ENCODE measurements at places on chromosomes 6 and 20.

- no peak for DNase-seq
Observed at GRCh38 chr20:46108435-46108841, 9.7 kb upstream of the CD40 start.

DNA sequence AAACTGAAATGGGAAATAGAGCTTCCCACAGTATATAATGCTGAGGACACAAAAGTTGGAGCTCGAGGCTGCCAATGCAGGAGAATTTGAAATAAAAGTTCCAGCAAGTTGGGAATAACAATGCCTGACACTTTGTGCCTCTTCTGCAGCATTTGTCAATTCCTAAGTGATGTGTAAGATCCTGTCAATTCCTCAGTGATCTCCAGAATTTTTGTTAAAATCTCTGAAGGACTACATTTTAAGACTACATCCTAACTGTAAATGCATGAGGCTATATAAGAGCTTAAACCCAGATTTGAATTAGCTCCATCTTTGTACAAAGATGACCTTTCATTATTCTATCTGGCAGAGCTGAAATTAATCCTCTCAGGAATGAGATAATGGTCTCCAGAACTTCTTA lies 208.2 kb downstream of the COL12A1 start:
- DNase-seq = no peak

GRCh38 chr20:57407541-57407956 lies 16.4 kb downstream of the RBM38 start:
- DNase-seq = no peak

- DNase-seq = no peak
Observed at GRCh38 chr6:20610636-20611370, 76.5 kb downstream of the CDKAL1 start.

DNA sequence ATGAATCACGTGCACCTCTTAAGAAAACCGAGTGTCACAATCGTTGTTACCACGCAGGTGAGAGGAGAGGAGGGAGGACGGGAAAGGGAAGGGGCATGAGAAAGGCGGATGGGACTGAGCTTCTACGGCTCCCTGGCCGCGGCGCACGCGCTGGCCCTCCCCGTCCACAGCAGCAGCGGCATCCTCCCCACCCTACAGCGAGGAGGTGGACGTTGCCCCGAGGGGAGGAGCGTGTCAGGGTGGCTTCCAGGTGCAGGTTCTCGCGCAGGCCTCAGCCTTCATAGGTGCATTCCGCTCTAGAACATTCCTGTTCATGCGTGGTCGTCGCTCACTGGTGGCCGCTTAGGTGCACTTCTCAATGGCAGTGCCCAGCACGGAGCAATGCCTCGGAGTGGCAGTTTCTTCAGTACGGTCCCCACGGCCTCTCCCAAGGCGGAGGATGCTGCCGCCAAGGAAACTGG lies 29.7 kb upstream of the AFDN start:
- DNase-seq = no peak
